Activated effector memory CD4-positive, alpha-beta T cell treated with Interleukin-2 at 50 U/mL for 16 hours (primary cell): ENCODE measurements at places on chromosomes 16 and 17.

GRCh38 chr16:23249830-23250229, 52.3 kb upstream of the SCNN1B start:
- DNase-seq, result no peak

GRCh38 chr17:73196500-73196899, 3.6 kb downstream of the COG1 start:
- DNase-seq, result no peak

DNA sequence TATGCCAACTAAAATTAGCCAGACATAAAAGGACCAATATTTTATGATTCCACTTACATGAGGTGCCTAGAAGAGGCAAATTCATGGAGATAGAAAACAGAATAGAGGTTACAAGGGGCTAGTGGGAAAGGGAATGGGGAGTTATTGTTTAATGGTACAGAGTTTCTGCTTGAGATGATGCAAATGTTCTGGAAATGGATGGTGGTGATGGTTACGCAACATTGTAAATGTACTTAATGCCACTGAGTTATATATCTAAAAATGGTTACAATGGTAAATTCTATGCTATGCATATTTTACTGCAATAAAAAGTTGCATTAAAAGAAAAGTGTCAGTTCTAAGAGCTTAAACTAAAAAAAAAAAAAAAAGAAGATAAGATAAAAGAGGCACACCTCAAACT, 17.9 kb downstream of the MT1X start:
- DNase-seq, result no peak

- no peak for DNase-seq
These were observed 33.8 kb upstream of the KPNB1 start for GRCh38 chr17:47615766-47616424.

GRCh38 chr17:81239714-81240555, 817 bp downstream of the NDUFAF8 start:
- DNase-seq, result peak; percentile 7

DNA sequence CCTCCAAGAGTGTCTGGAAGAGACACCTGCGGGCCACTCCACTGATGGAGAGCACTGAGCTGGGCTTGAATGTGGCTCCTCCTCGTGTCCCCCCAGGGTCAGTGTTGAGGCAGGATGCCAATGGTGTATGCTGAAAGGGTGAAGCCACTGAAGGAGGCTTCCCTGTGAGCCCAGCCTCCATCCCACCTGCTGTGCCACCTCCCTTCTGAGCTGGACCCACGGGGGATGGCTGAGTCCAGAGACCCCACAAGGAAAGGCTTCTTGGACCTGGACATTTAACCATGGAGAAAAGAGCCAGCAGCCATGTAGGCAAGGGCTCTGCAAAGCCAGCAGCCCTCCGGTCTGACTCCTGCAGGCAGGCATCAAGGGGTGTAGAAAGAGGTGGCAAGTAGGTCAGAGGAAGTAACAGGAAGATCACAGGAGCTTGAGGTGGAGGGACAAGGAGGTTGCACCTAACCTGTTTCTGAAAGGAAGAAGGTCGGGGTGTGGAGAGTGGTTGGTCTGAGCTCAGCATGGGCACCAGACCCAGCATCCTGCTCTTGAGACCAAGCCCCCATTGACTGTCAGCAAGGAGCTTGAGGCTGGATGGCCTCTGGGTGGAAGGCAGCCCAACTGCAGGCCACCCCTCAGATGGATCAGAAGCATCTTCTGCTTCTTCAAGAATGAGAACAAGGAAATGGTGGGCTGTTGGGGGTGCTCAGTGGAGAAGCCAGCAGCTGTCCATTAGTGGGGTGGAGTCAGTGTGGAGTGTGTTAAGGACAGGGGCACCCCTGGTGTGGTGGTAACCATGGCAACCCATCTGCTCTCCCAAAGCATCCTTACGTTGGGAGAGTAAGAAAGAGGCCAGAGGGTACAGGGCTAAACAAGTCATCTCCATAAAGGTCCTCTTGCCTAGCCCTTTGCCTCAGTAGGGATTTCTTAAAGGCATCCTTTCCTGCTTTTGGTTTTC, 80.7 kb downstream of the PLD6 start:
- DNase-seq, result peak; percentile 23

DNA sequence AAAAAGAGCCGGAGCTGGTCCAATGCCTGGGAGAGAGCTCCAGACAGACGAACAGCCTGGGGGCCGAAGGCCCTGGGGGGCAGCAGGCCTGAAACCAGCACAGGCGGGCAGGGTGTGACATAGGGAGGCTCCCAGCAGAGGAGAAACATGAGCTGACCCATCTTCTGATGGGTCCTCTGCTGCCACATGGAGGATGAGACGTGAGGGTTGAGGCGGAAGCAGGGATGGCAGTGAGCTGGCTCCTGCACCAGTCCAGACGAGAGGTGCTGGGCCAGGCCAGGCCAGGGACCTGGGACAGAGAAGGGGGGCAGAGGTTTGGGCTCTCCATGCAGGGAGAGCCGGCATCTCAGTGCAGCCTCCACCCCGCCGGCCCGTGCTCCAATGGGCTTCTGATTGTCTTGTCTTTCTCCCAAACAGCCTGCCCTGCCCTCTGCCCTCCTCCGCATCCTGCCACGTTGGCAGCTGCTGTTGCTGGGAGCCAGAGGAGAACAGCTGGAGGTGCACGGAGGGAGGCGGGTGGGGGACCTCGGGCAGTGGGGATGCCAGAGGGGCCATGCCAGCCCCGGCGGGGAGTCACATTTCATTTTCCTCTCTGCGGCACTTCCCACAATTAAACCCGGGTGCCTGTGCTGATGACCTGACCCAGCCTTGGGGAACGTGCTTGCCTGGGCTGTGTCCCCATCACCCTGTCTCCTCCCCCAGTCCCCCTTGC, 139.1 kb upstream of the GSE1 start:
- DNase-seq, result no peak

DNA sequence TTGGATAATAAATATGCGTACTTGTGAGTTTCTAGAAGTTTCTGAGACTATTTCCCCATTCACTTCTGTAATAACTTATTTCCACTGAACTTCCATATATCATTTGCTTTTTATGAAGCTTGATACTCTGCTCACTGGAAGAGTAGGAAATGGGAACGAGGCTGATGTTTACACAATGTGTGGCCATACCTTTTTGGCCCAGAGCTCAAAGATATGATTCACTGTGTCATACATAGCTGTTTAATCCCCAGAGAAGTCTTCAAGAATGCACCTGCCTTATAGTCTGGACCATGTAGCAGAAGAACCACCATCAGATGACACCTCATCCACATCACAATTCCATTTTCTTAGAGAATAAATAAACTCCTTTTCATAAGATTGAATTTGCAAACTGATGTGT, 40.3 kb upstream of the TEKT3 start:
- DNase-seq, result no peak
